ENCODE measurements at places on chromosomes 11 and 22. TPM values are rescaled to one million over a fixed set of nuclear protein-coding genes. Genes with fewer than 3 reads are reported as not detected.

GRCh38 chr11:128882451-128882850, 8.7 kb upstream of the KCNJ5 start:
- no peak for DNase-seq

- DNase-seq: no peak
These were observed 44.1 kb downstream of the MACROD1 start for GRCh38 chr11:64121663-64122410.

Gene VWCE
- 0.41 TPM for total RNA-seq

- DNase-seq: no peak
These were observed 72.1 kb upstream of the BMAL1 start for GRCh38 chr11:13205486-13205885.

DNA sequence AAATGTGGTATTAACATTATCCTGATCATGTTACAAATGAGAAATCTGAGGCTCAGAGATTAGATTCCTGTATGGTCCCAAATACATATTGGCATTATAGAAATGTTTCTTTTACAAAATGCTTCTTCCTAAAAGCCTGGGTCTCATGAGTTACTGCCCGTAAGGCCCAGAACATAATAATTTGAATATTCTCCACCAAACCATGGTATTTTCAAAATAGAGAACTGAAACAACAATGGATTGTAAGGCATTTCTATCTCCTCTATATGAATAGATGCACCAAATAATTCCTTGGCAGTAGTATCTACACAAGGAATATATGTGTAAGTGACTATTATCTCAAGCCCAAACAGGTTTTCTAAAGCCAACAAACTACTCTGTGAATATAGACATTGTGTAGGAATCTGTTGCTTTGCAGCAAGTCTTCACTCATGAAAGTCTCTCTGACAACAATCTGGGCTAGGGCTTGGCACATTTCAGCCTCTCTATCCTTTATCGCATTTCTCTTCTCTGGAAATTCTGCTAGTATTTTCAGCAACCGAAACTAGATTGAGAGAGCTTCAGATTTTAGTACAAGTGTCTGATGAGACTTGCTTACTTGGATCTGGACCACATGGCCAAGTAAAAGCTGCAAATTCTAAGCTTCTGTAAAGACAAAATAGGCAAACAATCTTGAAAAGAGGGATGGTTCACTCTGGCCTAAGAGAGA, 112.8 kb upstream of the ARHGAP20 start:
- no peak for DNase-seq

Gene CAT
- total RNA-seq: 118 TPM

Gene TSGA10IP
- not detected for total RNA-seq
